ENCODE measurements at places on chromosomes 16 and 17. TPM values are rescaled to one million over a fixed set of nuclear protein-coding genes. Genes with fewer than 3 reads are reported as not detected.

DNA sequence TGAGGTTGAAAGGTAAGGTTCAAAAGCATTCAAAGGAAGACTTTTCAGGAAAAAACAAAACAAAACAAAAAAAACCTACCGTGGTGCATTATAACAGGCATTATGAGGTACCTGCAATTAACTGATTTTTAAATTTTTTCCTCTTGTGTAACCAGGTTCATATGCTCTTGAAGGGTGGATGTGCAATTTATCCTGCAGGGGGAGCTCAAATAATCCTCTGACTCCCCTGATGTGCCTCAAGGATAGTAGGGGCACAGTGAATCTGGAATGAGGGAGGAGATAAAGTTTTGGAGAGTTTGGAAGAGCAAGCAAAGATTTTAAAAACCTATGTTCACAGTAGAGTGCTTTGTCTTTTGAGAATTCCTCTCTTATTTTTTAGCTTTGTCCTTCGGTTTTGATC is 1349.4 kb downstream of the CDH8 start:
- DNase-seq, result no peak

- no peak for DNase-seq
Observed at GRCh38 chr17:77613627-77614026, 344.9 kb upstream of the TNRC6C start.

GRCh38 chr17:31400481-31400950 is 9.0 kb downstream of the RAB11FIP4 start:
- DNase-seq, result no peak

MAP2K4 gene
- total RNA-seq, result 42.0 TPM

ZNF19 gene
- 4.5 TPM for total RNA-seq

NDUFB10 gene
- total RNA-seq, result 292 TPM

Measured in SJSA1 (cell line).